ENCODE measurements at places on chromosomes 3 and 15. TPM values are rescaled to one million over a fixed set of nuclear protein-coding genes. Genes with fewer than 3 reads are reported as not detected.

The MUC20 gene
- 11.0 TPM for total RNA-seq

GRCh38 chr15:73637527-73637926 is 4.3 kb upstream of the NPTN start:
- no peak overlapping the region for H3K27ac ChIP-seq
- no peaks in the 10 kb centered on the region for H3K36me3 ChIP-seq
- no peak for DNase-seq
- H3K27me3 ChIP-seq: no peaks in the 10 kb centered on the region

The FAM81A gene
- total RNA-seq: 1.8 TPM

DNA sequence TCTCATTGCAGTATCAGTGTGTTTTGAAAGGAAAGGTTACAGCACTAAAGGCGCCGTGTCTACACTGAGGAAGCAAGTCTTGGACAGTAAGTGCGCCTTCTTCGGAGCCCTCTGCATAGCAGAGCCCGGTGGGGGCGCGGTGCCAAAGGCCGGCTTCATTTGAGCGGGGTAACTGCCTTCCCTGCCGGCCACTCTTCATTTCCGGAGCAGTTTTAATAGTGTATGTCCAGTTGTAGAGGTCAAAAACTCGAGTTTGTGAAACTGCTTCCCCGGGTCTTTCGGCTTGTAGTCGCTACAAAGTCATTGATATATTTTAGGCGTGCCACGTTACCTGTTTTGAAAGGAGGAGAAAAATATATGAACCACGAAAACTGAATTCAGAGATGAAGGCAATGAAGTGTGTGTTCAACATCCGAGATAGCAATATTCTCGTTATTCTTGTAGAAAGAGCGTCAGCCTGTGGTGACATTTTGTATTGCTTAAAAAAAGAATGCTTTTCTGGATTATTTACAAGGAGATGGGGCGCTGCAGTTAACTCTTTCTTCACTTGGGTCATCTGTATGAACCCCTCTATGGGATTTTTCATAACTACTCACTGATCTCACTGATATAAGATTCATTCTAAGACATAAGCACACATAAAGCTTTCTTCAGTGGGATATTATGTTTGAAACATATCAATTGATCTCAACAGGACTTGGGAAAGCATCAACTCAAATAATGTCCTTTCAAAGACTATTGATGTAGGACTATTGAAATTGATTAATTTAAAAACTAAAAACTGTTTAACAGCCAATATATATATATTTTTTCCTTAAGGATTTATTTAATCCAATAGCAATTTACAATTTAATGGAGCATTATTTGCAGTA is 3.0 kb downstream of the ALCAM start:
- H3K4me3 ChIP-seq: peak overlapping the region; percentile 83
- H3K4me1 ChIP-seq: peaks cover 12% of the 10 kb centered on the region
- peak; percentile 78 for DNase-seq
- no peaks in the 10 kb centered on the region for H3K27me3 ChIP-seq
- no peaks in the 10 kb centered on the region for H3K36me3 ChIP-seq
- H3K27ac ChIP-seq: peak overlapping the region; percentile 75

The DNAH12 gene
- total RNA-seq: 0.30 TPM

Data from tibial nerve (tissue), 4 donors.